ENCODE measurements at places on chromosomes 16 and 17. TPM values are rescaled to one million over a fixed set of nuclear protein-coding genes. Genes with fewer than 3 reads are reported as not detected.

Gene CPNE7
- 2.1 TPM for total RNA-seq

Gene RMI2
- total RNA-seq: 55.2 TPM

Gene CYGB
- total RNA-seq: 2.3 TPM

Gene MPO
- not detected for total RNA-seq

Gene TMC8
- total RNA-seq: 1.1 TPM

Gene PYDC1
- total RNA-seq: not detected

Gene CHST5
- 1.1 TPM for total RNA-seq

Gene KRTAP4-1
- not detected for total RNA-seq

Gene CLEC18C
- total RNA-seq: 0.25 TPM

Gene YPEL2
- 27.7 TPM for total RNA-seq

GRCh38 chr16:59305850-59306249 is 571.7 kb upstream of the GOT2 start:
- no peak overlapping the region for H3K27ac ChIP-seq
- DNase-seq: no peak
- no peaks in the 10 kb centered on the region for H3K36me3 ChIP-seq
- no peaks in the 10 kb centered on the region for H3K4me1 ChIP-seq

GRCh38 chr17:73317513-73318426 is 6.0 kb upstream of the CDC42EP4 start:
- H3K4me3 ChIP-seq: peak overlapping the region; percentile 15
- peaks cover 13% of the 10 kb centered on the region for H3K4me1 ChIP-seq
- H3K36me3 ChIP-seq: no peaks in the 10 kb centered on the region
- peak; percentile 61 for DNase-seq
- H3K27ac ChIP-seq: no peak overlapping the region

DNA sequence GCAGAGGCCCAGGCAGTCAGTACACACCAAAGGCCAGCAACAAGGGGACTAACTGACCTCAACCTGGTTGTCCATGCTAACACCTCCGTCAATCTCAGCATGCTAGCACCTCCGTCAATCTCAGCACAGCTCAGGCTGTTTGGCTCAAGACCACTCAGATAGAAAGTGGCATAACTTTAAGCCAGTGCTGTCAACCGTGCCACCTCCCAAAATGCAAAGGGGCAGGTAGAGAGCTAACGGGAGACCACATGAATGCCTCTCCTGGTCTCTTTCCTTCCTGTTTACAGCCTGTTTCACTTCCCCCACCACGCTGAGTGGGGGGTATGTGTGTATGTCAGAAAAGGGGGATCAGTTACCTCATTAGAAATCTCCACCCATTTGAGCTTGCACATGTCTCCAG is 3.3 kb downstream of the UBTF start:
- no peaks in the 10 kb centered on the region for H3K27me3 ChIP-seq
- no peak for DNase-seq
- H3K36me3 ChIP-seq: peaks cover 49% of the 10 kb centered on the region
- peaks cover 3% of the 10 kb centered on the region for H3K4me1 ChIP-seq

- H3K4me1 ChIP-seq: no peaks in the 10 kb centered on the region
- peaks cover 26% of the 10 kb centered on the region for H3K36me3 ChIP-seq
- H3K27ac ChIP-seq: peak overlapping the region; percentile 42
- no peak overlapping the region for H3K4me3 ChIP-seq
These were observed 30.7 kb downstream of the ELAC2 start for GRCh38 chr17:12987120-12987519.

DNA sequence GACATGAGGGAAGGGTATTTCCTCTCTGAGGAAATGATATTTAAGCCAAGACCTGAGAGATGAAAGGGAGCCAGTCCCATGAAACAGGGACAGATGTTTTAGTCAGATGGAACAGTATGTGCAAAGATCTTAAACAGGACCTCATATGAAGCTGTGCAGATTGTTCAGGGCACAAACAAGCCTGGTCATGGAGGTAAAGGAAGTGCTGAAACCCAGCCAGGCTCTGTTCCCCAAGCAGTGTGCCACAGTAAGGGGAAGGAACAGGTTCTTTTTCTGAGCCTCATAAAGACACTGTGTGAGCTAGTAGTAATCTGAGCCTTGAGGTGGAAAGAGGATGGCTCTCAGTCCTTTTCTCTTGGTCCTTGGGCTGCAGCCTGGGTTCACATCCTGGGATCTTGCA is 159.9 kb downstream of the ANKFN1 start:
- peaks cover 3% of the 10 kb centered on the region for H3K4me1 ChIP-seq
- DNase-seq: no peak
- H3K27me3 ChIP-seq: no peaks in the 10 kb centered on the region
- no peaks in the 10 kb centered on the region for H3K36me3 ChIP-seq

- no peaks in the 10 kb centered on the region for H3K27me3 ChIP-seq
- no peak overlapping the region for H3K27ac ChIP-seq
- H3K36me3 ChIP-seq: peaks cover 77% of the 10 kb centered on the region
- H3K4me1 ChIP-seq: no peaks in the 10 kb centered on the region
- H3K4me3 ChIP-seq: no peak overlapping the region
These were observed 33.7 kb downstream of the MBTPS1 start for GRCh38 chr16:84082835-84083569.

GRCh38 chr17:77269696-77270681 is 129.2 kb downstream of the SEC14L1 start:
- H3K27ac ChIP-seq: no peak overlapping the region
- DNase-seq: no peak
- H3K4me3 ChIP-seq: no peak overlapping the region
- H3K27me3 ChIP-seq: no peaks in the 10 kb centered on the region
- H3K36me3 ChIP-seq: no peaks in the 10 kb centered on the region

GRCh38 chr17:10758062-10758461 is 28.2 kb upstream of the TMEM220 start:
- no peak overlapping the region for H3K27ac ChIP-seq
- H3K4me3 ChIP-seq: no peak overlapping the region
- no peaks in the 10 kb centered on the region for H3K27me3 ChIP-seq
- H3K4me1 ChIP-seq: no peaks in the 10 kb centered on the region
- peak; percentile 37 for DNase-seq

GRCh38 chr17:64278614-64279013 is 15.6 kb upstream of the TEX2 start:
- no peak overlapping the region for H3K27ac ChIP-seq
- no peak overlapping the region for H3K4me3 ChIP-seq
- no peaks in the 10 kb centered on the region for H3K36me3 ChIP-seq
- peak; percentile 59 for DNase-seq

DNA sequence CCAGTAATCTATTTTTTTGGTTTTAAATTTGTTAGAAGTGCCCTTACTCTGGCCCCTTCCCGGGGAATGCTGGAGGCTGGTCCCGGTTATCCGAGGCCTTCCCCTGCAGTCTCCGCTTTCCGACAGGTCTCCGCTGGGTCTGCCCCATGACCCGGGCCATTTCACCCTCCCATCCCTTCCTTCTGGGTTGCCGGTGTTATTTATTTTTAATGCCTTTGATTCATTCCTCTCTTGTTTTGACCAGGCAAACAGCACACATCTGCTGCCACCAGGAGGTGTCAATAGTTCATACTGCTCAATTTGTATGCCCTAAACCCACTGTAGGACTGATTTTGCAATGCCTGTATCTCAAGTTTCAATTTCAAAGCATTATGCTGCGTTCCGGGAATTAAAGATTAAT is 113.2 kb upstream of the IRX5 start:
- H3K27ac ChIP-seq: no peak overlapping the region
- no peaks in the 10 kb centered on the region for H3K36me3 ChIP-seq
- peak; percentile 60 for DNase-seq
- H3K4me1 ChIP-seq: no peaks in the 10 kb centered on the region

DNA sequence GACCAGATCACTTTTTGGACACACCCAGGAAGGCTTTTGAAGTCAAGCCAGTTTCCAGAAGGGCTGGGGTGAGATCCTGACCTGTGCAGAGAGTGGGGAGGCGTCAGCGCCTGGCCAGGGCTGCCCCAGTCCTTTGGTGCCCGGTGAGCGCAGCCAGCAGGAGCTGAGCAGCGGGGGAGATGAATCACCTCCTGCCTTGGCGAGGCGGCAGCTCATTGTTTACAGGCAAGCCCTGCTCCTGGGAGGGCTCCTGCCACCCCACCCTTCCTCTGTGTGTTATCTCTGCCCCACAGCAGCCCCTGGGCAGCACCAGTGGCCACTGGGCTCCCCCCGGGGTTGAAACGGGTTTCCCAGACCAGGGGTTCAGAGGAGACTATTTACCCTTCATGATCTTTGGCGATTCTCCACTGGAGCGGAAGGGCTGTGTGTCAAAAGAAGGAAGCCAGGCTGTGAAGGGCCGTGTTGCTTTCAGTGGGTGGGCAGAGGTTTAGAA is 14.1 kb upstream of the ITGB4 start:
- H3K36me3 ChIP-seq: peaks cover 48% of the 10 kb centered on the region
- no peak overlapping the region for H3K4me3 ChIP-seq
- H3K27me3 ChIP-seq: no peaks in the 10 kb centered on the region
- DNase-seq: peak; percentile 40

DNA sequence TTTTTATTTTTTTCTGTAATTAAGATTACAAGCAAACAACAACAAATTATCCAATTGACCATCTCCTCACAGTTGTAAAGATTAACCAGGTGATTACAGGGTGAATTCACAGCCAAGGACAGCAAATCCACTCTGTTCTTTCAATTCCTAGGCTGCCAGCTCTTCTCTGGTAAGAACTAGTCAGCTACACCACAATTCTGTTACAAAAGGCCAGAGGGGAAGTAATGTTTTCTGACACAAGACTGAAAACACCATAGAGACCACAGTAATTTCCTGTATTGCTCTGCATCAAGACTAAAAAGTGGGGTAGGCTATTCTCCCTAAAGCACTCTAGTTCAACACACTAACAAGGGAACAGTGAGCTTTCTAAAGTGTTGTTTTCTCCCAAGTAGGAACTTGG is 10.6 kb downstream of the CA10 start:
- no peaks in the 10 kb centered on the region for H3K4me1 ChIP-seq
- no peaks in the 10 kb centered on the region for H3K36me3 ChIP-seq
- H3K27ac ChIP-seq: no peak overlapping the region
- H3K27me3 ChIP-seq: peaks cover 17% of the 10 kb centered on the region

DNA sequence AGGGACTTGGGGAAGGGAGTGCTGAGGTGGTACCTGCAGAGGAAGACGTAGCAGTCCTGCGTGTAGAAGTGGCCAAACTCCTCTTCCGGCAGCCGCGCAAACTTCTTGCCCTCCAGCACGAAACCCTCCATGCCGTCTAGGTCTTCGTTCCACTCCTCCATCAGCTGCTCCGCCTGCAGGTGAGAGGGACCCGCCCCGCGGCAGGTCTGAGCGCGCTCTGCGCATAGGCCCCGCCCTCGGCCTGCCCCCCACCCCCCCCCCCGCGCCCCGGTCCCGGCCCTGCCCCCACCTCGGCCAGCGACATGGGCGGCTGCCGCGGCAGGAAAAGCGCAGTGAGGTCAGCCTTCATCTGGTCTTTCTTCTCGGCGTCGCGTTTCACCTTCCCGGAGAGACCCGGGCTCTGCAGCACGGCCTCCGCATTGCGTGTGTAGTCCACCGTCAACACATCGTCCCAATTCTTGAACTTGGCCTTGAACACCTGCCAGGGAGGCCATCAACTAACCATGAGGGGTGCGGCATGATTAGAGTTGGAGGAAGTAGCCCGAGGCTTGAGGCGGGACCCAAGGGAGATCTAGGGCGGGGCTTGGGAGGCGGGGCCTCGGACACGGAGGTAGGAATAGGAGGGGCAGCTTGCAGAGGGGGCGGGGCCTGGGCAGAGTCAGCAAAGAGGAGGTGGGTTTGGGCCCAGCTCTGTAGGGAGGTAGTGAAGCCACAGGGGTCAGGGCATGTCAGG is 11.5 kb downstream of the FLII start:
- peaks cover 70% of the 10 kb centered on the region for H3K36me3 ChIP-seq
- H3K4me1 ChIP-seq: no peaks in the 10 kb centered on the region
- no peaks in the 10 kb centered on the region for H3K27me3 ChIP-seq

GRCh38 chr17:36879624-36880131 is 57.6 kb upstream of the LHX1 start:
- DNase-seq: no peak
- H3K27ac ChIP-seq: no peak overlapping the region
- no peak overlapping the region for H3K4me3 ChIP-seq
- H3K36me3 ChIP-seq: no peaks in the 10 kb centered on the region
- H3K4me1 ChIP-seq: peaks cover 6% of the 10 kb centered on the region
- H3K27me3 ChIP-seq: no peaks in the 10 kb centered on the region

- no peak overlapping the region for H3K4me3 ChIP-seq
- H3K27ac ChIP-seq: no peak overlapping the region
- peaks cover 26% of the 10 kb centered on the region for H3K36me3 ChIP-seq
- no peak for DNase-seq
These were observed 54.4 kb downstream of the TAOK1 start for GRCh38 chr17:29444589-29444988.

GRCh38 chr17:6775871-6776405 is at the start of gene FBXO39:
Gene FBXO39, plus strand, starts transcription at chr17:6776215. Its CDS starts 3,654 bp downstream, at chr17:6779869.
- H3K4me1 ChIP-seq: no peaks in the 10 kb centered on the region
- H3K4me3 ChIP-seq: peak within 1 kb of the TSS; percentile 65
- H3K27me3 ChIP-seq: peaks cover 72% of the 10 kb centered on the region
- DNase-seq: peak; percentile 87

DNA sequence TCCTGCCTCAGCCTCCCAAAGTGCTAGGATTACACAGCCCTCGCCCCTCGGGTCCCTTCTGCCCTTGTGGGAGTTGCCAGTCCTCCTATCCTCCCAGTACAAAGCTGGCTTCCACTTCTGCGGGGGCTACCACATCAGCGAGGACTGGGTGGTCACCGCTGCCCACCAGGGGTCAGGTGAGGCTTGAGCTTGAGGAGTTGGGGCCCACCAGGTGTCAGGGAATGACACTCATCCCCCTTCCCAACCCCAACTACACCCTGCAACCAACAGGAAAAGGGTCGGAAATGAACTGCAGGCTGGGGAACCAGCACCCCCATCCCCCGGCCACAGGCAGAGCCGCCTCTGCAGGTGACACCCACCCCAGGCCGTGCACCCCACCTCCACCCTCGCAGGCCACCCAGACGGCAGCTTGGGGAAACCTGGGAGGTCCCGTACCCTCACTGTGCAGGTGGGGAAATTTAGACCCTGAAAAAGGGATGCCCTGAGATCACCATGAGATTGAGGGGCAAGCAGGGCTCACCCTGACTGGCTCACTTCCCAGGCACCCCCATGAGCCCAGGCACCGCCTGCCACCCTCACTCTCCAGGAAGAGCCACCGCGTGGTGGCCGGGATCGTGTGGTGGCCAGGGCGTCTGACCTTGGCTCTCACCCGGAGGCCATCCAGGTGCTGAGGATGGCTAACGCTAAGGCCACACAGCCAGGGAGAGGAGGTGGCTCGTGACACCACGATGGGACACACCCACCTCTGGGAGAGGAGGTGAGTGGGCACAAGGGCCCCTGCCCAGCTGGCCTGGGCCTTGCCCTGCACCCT is 8.0 kb downstream of the CTRB1 start:
- no peak for DNase-seq
- no peaks in the 10 kb centered on the region for H3K4me1 ChIP-seq
- no peaks in the 10 kb centered on the region for H3K27me3 ChIP-seq

GRCh38 chr16:9666834-9667480 is 515.3 kb downstream of the GRIN2A start:
- no peak for DNase-seq
- no peak overlapping the region for H3K27ac ChIP-seq

DNA sequence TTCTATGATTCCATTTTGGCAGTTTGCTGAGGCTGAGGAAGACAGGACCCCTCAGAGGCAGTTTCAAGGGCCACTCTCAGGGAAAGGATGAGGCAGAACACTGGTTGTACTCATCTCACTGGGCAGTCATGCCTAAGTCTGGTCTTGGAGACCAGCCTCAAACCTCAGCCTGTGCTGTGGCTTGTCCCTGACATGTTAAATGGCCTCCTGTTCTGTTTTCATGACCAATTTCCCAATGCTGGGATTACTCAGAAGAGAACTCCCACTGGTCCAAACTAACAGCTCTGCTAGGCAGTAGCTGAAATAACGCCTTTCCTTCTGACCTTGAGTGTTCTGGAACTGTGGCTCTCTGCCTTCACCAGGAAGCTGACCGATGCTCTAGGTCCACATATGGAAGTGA is 8.4 kb upstream of the SPDYE4 start:
- no peak overlapping the region for H3K4me3 ChIP-seq
- no peaks in the 10 kb centered on the region for H3K4me1 ChIP-seq

GRCh38 chr16:27879601-27880247 is 183.8 kb downstream of the GSG1L start:
- no peak overlapping the region for H3K27ac ChIP-seq
- H3K4me3 ChIP-seq: no peak overlapping the region
- DNase-seq: no peak
- H3K4me1 ChIP-seq: no peaks in the 10 kb centered on the region
- H3K36me3 ChIP-seq: no peaks in the 10 kb centered on the region
